Dermis microvascular lymphatic vessel endothelial cell (primary cell): ENCODE measurements at places on chromosomes 16 and 17. TPM values are rescaled to one million over a fixed set of nuclear protein-coding genes. Genes with fewer than 3 reads are reported as not detected.
A peak's percentile ranks its signal among the peaks of the same experiment; 100 is the strongest.

NUBP1 gene
- total RNA-seq = 26.2 and 32.6 TPM in 2 replicates

SP6 gene
- 1.8 and 2.3 TPM in 2 replicates for total RNA-seq

ADAD2 gene
- total RNA-seq = not detected in 2 replicates

DPEP3 gene
- 0.13 TPM in 1 of 2 replicates, not detected in the other for total RNA-seq

NPIPB2 gene
- 1.3 and 4.0 TPM in 2 replicates for total RNA-seq

TMEM88 gene
- 11.6 and 17.2 TPM in 2 replicates for total RNA-seq

SLC16A5 gene
- total RNA-seq = 3.9 and 4.6 TPM in 2 replicates

DNA sequence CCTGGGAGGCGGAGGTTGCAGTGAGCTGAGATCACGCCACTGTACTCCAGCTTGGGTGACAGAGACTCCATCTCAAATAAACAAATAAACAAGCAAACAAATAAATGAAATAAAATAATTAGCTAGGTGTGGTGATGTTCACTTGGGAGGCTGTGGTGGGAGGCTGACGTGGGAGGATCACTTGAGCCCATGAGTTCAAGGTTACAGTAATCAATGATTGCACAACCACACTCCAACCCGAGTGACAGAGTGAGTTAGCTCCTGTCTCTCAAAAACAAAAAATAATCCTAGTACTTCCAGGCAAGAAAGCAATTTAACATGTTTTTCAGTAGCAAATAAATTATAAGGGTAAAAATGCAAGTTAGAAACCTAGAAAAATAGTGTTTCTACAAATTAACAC, 26.4 kb downstream of the CFDP1 start:
- DNase-seq = no peak

- DNase-seq = no peak
Observed at GRCh38 chr17:66775881-66776400, 59.0 kb upstream of the CACNG5 start.

- DNase-seq = peak; percentile 21
Observed at GRCh38 chr17:80408872-80409271, 6.1 kb upstream of the ENDOV start.

DNA sequence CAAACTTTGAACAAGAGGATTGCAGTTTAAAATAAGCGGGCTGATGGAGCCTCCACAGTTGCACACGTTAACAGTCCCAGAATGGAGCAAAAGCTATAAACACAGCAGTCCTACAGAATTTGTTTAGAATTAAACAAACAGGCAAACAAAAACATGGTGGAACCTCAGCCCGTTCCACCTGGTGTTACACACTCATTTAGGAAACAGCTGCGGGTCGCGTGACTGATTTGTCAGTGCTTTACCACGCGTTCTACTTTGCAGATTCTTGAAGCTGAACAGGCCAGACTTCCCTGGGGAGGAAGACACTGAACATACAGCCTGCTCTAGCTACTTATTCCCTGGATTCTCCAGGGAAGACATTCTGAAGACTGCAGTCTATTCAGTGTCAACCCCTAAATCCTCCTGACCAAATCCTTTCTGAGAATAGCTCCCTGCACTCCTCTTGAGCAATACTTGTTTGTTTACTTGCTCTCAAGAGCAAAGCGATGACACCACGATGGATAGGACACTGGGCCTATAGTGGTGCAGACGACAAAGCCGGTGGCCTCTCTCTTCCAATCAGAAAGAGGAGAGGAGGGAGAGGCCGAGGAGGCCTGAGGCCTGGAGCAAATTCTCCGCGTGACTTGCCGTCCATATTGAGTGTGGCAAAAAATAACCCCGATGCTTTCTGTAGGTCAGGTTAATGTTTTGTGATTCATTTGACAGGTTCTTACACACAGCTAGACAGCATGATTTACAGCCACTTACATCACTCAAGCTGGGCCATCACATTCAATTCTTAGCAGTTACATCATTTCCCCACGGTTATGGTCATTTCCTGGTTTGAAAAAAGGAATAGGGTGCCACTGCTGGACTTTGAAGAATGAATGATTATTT, 4.0 kb upstream of the MAP1LC3B start:
- DNase-seq = peak; percentile 100

DNA sequence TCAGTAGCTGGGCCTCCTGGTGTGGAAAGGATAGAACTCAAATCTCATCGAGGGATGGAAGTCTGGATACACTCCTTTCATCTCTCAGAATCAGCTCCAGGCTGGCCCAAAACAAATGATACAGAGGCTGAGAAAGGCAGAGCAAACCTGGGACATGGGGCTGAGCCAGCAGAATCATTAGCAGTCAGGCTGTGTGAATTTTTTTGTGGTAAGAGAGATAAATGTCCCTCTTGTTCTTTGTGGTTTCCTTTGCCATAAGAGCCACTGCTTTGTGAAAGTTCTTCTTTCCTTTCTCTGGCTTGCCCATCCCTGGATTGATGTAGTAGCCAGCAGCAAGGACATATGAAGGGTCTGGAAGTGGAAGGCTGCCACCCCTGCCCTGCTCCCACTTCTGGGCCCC, 146.2 kb downstream of the CDH13 start:
- DNase-seq = no peak

DNA sequence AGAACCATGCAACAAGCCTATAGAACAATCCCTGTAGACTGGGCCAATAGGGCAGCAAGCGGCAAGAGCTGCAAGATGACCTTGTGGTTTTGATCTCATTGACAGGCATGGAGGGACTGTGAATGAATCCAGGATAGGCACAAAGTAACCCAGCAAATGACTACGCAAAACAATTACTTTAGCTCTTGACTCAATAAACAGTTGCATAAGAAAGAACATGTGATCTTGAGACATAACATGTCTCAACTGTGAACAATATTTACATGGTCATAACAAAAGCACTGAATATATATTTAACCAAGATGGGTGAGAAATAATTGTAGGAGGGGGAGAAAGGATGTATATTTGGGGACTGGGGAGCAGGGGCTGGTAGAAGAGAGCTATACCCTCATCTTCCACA, 313.7 kb upstream of the CDH5 start:
- no peak for DNase-seq

DNA sequence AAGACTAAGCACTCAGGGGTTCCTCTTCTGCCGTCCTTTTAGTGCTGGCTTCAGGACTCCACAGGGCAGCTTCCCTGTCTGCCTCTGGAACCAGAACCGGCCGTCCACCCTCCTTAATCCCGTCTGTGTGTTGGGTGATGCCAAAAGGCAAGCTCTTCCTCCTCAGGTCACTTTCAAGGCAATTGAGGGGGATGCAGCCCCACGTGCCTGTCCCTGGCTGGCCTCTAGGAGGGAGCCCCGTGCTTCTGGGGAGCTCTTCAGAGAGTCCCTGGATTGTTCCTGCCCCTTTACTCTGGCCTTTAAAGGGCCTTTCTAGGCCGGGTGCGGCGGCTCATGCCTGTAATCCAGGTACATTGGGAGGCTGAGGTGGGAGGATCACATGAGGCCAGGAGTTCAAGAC, 77.1 kb downstream of the CRISPLD2 start:
- no peak for DNase-seq

- no peak for DNase-seq
Observed at GRCh38 chr17:43995150-43995471, 9.3 kb upstream of the NAGS start.

DNA sequence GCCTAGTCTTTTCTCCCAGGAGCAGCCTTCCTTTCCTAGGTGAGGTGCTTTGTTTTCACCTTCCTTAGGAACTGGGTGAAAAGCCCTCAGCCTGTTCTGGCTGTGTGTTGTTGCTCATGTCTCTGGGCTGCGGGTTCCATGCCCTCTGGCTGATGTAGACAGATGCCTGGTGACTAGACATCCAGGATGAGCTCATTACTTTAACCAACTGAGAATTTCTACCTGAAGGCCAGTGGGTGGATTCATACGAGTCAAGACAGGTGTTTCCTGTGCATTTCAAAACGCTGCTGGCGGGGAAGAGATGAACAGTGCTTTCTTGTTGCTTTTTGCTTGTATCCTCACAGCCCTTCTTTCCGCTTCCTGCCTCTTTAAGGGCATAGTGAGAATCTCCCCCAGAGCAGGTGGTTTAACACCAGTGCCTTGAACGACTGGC, 22.3 kb downstream of the SAP30BP start:
- DNase-seq = no peak

GRCh38 chr16:74742051-74742481, 32.6 kb downstream of the FA2H start:
- no peak for DNase-seq

DNA sequence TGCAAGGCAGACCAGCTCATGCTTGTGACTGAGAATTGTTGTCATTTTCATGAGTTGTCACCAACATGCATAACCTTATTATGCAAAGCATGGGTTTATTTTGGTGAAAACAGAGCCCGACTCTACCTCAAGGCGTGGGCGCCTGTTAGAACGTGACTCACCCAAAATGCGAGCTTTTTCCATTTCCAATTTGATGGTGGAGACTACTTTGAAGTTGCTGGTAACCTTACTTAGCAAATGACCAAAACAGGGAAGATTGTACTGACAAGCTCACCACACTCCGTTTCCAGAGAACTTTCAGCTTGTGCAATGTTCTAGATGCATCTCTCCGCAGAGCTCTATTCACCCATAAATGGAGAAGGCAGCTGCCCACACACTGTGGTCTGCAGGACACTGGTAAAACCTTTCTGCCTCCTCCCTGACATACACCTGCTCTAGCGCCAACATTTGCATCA, 284.5 kb downstream of the MAF start:
- no peak for DNase-seq

- DNase-seq = no peak
Observed at GRCh38 chr16:66905633-66906539, 12.8 kb downstream of the CDH16 start.

DNA sequence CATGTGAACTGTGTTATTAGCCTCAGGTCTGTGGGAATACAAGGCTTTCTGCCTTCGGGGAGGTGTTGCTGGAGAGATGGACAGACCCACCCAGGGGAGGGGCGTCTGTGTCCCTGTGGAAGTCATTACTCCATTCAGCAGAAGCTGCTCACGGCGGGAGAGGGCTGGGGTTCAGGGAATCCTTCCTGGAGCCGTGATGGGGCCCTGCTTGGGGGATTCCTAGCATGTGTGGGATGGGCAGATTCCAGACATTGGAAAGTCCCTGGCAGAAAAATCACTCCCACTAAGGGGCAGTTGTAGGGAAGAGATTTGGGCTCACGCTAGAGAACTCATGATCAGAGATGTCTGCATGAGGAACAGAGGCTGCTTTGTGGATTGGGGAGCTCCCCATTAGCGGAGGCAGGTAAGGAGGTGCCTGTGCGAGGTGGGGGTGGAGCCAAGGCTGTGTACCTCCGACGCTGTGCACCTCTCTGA, 56.3 kb upstream of the IL34 start:
- DNase-seq = peak; percentile 43

- DNase-seq = no peak
Observed at GRCh38 chr16:89761304-89761922, 40.1 kb downstream of the ZNF276 start.

DNA sequence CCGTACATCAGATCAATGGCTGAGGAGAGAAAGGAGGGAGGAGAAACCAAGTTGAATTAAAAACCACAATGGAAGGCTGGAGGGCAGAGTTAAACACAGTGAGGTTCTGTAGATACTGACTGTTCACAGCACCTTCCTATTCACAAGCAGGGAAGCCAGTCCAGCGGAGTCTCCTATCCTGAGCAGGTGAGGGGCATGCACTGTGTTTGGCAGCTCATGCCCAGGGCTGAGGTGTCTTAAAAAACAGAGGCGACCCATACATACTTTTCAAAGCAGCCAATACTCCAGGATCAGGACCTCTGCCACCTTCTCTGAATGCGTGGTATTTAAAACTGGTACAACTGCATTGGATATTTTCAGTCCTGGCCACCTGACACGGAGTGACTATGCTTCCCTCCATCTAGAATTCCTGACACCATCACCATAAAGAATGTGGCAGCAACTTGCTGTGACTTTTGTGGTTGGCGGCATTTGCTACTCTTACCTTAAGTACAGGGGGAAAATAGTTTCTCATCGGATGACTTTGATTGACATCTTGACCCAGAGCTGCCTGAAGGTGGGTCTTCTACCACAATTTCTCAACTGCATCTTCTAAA, 21.5 kb downstream of the USP22 start:
- DNase-seq = no peak

DNA sequence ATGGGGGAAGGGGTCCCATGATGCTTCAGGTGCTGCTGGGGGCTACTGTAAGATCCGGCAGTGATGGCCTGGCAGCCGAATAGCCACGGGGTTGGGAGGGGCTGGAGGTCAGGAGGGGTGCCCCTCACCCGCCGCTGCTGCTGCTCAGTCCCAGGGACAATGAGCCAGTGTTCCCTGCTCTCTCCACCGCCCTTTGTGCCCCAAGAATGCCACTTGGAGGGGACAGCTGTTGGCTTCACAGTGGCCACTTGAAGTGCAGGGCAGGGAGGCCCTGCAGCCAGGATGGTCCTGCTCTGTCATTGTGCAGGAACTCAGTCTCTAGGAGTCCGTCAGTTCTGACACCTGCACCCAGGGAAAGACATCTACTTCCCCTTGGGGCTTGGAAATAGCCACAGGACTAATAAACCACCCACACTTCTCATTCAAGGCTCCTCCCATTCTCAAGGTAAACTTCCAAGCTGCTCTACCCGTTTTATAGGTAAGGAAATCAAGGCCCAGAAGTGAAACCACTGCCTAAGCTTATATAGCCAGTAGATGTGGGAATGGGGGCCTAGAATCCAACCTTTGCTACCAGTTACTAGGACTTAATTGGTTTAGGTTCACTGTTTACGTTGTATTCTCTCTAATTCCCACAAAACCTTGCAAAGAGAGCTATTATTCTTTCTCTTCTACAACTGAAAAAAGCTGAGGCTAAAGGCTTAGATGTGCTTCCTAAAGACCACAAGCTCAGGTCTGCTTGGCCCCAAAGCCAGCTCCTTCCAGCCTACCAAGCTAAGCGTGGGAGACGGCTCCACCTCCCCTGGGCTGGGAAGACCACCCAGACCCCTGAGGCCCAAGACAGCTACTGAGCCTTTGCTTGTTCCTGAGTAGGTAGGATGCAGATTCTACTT, 6.2 kb upstream of the CPSF4L start:
- no peak for DNase-seq

GRCh38 chr16:72001180-72001874, 1.1 kb upstream of the PKD1L3 start:
- DNase-seq = no peak

- DNase-seq = no peak
Observed at GRCh38 chr16:11386054-11386680, 40.9 kb downstream of the RMI2 start.

GRCh38 chr16:19610200-19610599, 54.7 kb downstream of the VPS35L start:
- DNase-seq = no peak
